ENCODE measurements at places on chromosomes 2 and 18.

- DNase-seq = no peak
These were observed 28.2 kb upstream of the SOCS6 start for GRCh38 chr18:70260683-70261082.

GRCh38 chr18:13612196-13612997 lies 114.0 kb downstream of the FAM210A start:
- no peak for DNase-seq

- DNase-seq = no peak
These were observed 184.2 kb downstream of the ZNF385B start for GRCh38 chr2:179677077-179677688.

DNA sequence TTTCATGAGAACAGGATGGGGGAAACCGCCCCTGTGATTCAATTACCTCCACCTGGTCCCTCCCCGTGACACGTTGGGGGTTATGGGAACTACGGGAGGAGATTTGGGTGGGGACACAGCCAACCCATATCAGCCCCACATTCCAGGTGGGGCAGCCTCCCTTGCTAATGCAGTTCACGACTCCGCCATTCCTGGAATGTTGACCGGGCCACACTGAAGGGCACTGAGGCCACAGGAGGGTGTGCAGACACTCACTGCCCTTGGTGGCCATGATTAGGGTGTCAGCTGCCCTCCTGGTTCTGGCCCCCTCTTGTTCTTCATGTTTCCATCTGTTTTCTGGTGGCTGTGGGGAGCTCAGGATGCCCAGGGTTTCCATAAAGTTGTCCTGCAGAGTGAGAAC lies 176.3 kb downstream of the TWIST2 start:
- DNase-seq = no peak

DNA sequence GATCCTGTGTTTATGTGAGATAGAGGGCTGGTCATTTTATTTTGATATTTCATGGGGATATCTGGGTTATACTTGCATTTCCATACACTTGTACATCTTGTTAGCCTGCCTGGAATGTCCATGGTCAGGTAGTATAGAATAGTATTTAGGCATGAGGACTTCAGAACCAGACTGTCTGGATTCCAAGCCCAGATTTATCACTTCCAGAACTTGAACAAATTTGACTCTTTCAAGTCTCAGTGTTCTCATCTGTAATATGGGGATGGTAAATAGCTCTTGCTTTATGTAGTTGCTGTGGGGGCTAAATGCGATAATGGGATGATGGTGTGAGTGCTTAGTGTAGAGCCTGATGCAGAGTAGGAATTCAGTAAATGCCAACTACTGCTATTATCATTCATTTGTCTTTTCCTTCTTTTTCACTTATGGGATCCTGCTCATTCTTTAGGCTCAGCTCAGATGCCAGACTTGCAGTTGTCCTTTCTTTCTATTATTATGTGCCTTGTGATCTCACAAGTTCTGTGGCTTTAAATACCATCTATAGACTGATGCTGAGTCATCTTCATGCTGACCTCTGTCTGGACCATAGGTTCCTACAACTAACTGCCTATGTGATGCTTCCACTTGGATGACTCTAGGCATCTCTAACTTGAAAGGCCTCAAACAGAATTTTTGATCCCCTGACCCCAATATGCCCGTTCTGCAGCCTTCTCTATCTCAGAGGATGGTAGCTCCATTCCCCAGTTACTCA lies 67.4 kb downstream of the POLE4 start:
- DNase-seq = no peak
